CD4-positive, alpha-beta T cell (primary cell): ENCODE measurements at places on chromosomes 2 and 18. TPM values are rescaled to one million over a fixed set of nuclear protein-coding genes. Genes with fewer than 3 reads are reported as not detected.

GRCh38 chr18:6509832-6510231, 95.1 kb upstream of the L3MBTL4 start:
- H3K27me3 ChIP-seq = no peaks in the 10 kb centered on the region
- no peaks in the 10 kb centered on the region for H3K4me1 ChIP-seq
- DNase-seq = no peak
- H3K36me3 ChIP-seq = no peaks in the 10 kb centered on the region

- no peak overlapping the region for H3K27ac ChIP-seq
- no peaks in the 10 kb centered on the region for H3K4me1 ChIP-seq
- no peaks in the 10 kb centered on the region for H3K36me3 ChIP-seq
- H3K4me3 ChIP-seq = no peak overlapping the region
- no peak for DNase-seq
These were observed 102.4 kb downstream of the VAPA start for GRCh38 chr18:10015941-10016819.

- no peaks in the 10 kb centered on the region for H3K4me1 ChIP-seq
- H3K27ac ChIP-seq = no peak overlapping the region
- no peak overlapping the region for H3K4me3 ChIP-seq
- no peaks in the 10 kb centered on the region for H3K36me3 ChIP-seq
- H3K27me3 ChIP-seq = no peaks in the 10 kb centered on the region
- DNase-seq = no peak
These were observed 24.0 kb upstream of the COLEC12 start for GRCh38 chr18:524466-524865.

DNA sequence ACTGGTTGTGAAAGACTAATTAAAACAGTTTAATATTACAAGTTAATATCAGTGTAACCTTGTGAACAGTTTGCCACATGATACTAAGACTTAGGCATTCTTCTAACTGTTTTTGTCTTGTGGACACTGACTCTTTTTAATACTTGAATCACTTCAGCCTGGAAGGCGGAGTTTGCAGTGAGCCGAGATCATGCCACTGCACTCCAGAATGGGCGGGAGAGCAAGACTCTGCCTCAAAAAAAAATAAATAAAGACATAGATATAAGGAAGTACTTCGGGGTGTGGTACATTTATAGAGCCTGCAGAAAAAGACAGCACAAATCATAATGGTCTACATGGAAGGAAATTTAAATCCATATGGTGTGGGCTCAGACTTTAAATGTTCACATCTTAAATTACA, 300.4 kb upstream of the NETO1 start:
- no peaks in the 10 kb centered on the region for H3K4me1 ChIP-seq
- no peaks in the 10 kb centered on the region for H3K36me3 ChIP-seq
- no peaks in the 10 kb centered on the region for H3K27me3 ChIP-seq
- no peak overlapping the region for H3K27ac ChIP-seq
- no peak for DNase-seq
- H3K4me3 ChIP-seq = no peak overlapping the region

DNA sequence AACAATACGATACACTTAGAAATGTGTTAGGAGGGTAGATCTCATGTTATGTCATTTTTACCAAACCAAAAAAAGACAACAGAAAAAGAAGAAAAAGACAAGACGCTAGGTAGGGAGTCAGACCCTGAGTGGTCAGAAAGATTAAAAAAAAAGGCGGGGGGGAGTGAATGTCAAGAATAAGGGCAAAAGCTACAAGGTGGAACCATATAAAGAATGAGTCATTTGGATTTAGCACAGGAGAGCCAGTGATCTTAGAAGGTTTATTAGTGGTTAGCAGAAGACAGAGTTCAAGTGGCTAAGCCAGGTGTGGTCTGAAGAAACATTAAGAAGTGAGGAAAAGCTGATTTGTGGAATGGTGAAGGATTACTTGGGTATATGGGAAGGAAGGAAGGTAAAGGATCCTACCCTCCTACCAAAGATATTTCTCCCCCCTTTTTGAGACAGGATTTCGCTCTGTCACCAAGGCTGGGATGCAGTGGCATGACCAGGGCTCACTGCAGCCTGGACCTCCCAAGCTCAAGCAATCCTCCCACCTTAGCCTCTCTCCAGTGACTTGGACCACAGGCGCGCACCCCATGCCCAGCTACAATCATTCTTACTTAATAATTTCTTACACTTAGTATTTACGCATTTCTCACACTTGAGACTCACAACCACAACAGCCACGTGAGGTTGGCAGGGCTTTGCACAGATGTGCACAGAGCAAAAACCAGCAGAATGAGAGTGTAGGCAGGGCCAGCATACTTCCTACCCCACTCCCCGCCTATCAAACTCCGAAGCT, 2.6 kb downstream of the DSC2 start:
- H3K4me3 ChIP-seq = no peak overlapping the region
- H3K36me3 ChIP-seq = no peaks in the 10 kb centered on the region
- no peak overlapping the region for H3K27ac ChIP-seq
- peaks cover 16% of the 10 kb centered on the region for H3K27me3 ChIP-seq
- DNase-seq = no peak

EEF1B2 gene
- total RNA-seq = 1,132 TPM

DNA sequence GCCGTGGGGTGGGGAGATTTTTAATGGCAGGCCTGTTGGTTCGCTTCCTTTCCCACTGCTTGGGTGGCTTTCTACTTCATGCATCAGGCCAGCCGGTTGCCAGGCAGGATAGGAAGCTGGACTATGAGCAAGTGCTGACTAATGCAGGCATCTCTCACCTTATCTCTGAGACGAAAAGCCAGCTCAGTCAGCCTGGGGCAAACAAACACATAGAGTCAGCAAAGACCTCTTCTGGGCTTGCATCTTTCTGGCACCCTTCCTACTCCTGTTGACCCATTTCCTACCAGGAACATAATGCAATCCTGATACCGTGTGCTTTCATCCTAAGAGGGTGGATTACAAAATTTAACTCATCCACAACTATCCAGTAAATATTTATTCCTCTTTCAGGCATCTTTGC, 416.6 kb upstream of the MEX3C start:
- no peaks in the 10 kb centered on the region for H3K27me3 ChIP-seq
- H3K27ac ChIP-seq = no peak overlapping the region
- DNase-seq = no peak
- no peaks in the 10 kb centered on the region for H3K36me3 ChIP-seq

FEV gene
- not detected for total RNA-seq

KCNE4 gene
- not detected for total RNA-seq

LCT gene
- 0.06 TPM for total RNA-seq

GRCh38 chr2:181680055-181680936, at the start of gene NEUROD1:
Gene NEUROD1, minus strand, starts transcription at chr2:181680517. Its CDS starts 1,657 bp downstream, at chr2:181678860.
- H3K4me3 ChIP-seq = no peak within 1 kb of the TSS
- H3K36me3 ChIP-seq = no peaks in the 10 kb centered on the region
- peaks cover 76% of the 10 kb centered on the region for H3K27me3 ChIP-seq
- no peak within 1 kb of the TSS for H3K27ac ChIP-seq

GRCh38 chr2:33412920-33413319, 63.5 kb upstream of the RASGRP3 start:
- no peak overlapping the region for H3K27ac ChIP-seq
- no peaks in the 10 kb centered on the region for H3K36me3 ChIP-seq
- no peak for DNase-seq
- no peak overlapping the region for H3K4me3 ChIP-seq
- H3K4me1 ChIP-seq = no peaks in the 10 kb centered on the region

GALNT3 gene
- 3.3 TPM for total RNA-seq

ARHGAP25 gene
- 39.3 TPM for total RNA-seq
